ENCODE measurements at places on chromosomes 11 and 22.
A peak's percentile ranks its signal among the peaks of the same experiment; 100 is the strongest.

GRCh38 chr22:24867323-24868022 lies 61.5 kb downstream of the SGSM1 start:
- DNase-seq = no peak

DNA sequence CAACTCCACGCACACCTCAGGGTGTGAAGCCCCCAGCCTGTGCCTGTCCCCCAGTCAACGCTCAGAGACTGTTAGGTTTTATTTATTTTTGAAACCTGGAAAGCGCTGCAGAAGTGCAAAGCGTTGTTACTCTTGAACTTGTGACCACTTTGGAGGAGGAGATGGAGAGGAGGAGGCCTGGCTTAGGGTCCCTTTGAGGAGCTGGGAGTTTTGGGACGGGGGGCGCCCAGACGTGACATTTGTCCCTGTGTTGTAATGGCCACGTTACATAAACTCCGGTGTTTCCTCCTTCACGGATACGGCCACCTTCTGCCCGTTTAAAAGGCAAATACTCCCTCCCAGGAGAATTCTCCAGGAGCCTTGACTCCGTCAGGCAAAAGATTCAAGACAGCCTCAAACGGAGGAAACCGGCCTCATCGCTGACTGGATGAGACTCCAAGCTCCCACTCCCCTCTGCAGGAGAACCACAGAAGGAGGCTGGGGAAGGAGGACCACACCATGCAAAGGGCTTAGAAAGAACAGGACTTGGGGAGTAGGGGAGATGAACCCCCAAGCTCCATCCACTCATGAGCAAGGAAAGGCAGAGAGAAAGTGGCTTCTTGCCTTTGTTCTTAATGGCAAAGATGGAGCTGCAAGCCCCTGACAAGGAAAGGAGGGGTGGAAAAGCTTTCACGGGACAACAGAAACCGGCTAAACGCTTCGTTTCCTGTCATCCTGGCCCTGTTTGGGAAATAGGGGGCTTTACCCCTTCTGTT lies 630 bp downstream of the PIK3IP1 start:
- DNase-seq = no peak

DNA sequence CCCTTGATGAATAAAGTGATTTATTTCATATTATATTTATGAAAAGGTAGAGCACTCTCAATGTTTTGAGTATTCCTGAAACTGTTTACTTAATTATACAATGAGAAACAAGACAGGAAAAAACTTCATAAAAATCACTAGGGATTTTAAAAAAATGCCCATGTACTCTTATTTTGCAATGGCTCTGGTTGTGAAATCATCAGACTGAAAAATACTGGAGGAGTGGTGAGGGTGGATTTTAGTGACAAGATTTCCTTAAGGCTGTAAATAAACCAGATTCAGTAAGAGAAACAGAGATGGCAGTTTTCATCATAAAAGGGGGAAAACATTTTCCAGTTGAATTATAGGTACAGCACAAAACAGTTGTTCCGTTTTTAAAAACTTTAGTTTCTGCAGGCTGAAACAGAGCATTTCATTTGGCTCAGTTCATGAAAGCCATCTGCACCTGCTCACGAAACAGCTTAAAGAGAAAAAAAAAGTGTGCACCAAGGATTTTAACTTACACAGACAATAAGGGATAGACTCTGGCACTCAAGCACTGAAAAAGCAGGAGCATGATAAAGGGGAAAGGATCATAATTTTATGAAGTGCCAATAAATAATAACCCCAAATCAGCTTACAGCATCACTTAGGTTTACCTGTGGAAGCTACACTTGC lies 100.7 kb downstream of the MAML2 start:
- no peak for DNase-seq

DNA sequence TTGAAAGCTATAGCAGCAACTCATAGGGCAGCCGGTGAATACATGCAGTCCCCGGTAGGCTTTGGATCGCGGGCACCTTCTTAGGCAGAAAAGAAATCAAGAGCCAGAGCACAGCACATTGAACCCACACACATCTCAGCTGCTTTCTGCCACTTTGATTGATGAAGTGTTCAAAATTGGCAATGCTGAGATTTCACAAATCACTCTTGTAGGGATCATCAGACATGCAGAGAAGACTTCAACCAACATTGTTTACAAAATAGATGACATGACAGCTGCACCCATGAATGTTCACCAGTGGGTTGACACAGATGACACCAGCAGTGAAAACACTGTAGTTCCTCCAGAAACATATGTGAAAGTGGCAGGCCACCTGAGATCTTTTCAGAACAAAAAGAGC lies 350.2 kb upstream of the ARHGAP42 start:
- DNase-seq = no peak

GRCh38 chr11:120061036-120061760 lies 76.7 kb downstream of the TRIM29 start:
- DNase-seq = peak; percentile 54

DNA sequence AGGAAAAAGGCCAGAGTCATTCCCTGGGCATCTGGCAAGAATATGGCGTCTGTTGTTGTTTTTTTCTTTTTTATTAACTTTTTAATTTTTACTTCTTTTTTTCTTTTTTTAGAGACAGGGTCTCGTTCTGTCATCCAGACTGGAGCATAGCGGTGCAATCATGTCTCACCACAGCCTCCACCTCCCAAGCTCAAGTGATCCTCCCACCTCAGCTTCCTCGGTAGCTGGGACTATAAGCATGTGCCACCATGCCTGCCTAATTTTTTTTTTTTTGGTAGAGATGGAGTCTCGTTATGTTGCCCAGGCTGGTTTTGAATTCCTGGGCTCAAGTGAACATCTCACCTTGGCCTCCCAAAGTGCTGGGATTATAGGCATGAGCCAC lies 54.0 kb upstream of the PRDM11 start:
- DNase-seq = no peak

GRCh38 chr11:99814738-99815137 lies 794.0 kb downstream of the CNTN5 start:
- no peak for DNase-seq

DNA sequence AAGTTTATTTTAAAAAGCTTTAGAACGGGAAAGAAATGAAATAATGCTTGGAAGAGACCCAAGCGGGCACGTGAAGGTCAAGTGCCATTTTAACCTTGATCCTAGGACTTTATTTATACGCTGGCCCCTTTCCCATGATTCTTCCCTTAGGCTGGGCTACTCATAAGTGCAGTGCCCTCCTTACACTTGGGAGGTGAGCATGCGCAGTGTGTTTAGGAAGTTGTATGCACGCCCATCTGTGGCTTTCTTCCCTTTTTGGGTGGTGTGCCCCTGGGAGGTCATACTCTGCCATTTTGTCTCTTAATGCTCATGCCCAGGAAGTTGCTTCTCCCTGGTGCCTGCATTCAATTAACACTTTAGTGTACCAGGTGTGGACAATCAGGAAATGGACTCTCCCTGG lies 239.7 kb downstream of the SWAP70 start:
- no peak for DNase-seq

- DNase-seq = no peak
These were observed 1.3 kb downstream of the PAFAH1B2 start for GRCh38 chr11:117145393-117145761.

DNA sequence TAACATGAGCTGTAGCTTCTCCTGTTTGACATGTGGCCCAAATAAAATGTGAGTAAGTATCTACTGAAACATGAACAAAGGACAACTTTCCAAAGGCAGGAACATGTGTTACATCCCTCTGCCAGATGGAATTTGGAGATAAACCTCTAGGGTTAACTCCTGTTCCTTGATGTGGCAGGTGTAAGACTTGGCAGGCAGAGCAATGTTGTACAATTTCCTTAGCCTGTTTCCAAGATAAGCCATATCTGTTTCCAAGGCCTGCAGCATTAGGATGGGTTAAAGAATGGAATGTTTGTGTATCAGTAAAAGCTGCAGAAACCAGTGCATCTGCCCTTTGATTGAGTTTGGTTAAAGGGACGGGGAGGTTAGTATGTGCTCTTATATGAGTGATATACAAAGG lies 8.8 kb upstream of the DNAJB13 start:
- no peak for DNase-seq

- DNase-seq = no peak
These were observed 143.3 kb upstream of the MTNR1B start for GRCh38 chr11:92826136-92826535.

- no peak for DNase-seq
These were observed 42.5 kb upstream of the DLAT start for GRCh38 chr11:111982541-111983186.

DNA sequence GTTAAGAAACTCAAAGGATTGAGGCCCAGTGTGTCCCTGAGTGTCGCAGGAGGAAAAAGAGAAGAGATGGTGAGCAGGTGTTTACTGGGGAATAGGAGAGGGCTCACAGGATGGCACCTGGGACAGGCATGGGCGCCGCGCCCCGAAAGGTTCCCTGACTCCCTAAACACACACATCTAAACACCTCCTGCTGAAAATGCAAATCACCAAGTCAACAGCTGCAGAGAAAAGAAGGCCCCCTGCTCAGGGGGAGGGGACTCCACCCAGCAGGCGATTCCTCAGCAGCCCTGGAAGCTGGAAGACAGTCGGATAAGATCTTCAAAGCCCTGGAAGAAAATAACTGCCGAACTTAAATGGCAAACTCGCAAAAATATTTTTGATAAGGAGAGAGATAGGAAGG lies 377.2 kb downstream of the BRD1 start:
- DNase-seq = no peak

DNA sequence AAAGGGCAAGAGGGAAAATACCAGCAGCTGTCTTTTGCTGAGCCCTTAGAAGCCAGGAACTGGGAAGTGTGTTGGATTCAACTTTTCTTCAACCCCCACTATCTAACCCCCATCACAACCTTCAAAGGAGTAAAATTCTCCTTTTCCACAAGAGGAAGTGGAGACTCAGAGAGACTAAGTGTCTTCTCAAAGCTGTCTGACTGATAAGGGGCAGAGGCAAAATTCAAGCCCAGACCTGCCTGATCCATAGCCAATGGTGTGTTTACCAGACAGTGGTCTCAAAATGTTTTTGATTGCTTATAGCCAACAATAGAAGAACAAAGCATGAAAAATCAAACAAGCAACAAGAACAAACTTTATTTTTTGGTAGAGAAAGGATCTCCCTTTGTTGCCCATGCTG lies 707.0 kb downstream of the NTM start:
- no peak for DNase-seq

GRCh38 chr11:75158696-75159150 lies 7.8 kb downstream of the SLCO2B1 start:
- no peak for DNase-seq

DNA sequence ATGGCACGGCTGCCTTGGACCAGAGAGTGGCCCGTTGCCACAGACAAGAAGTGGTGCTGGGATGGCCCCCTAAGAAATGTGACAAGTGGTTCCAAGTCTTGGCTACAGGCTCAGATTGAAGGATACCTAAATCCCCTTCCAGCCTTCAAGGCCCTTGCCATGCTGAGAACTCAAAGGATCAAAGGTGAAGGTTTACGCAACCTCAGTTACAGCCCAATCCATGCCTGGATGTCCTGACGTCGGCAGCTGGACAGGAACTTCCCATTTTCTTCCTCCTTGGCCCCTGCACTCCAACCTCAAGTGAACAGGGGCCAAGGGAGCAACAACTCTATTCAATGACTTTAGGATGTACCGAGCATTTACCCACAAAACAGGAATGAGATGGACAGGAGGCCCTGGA lies 95.4 kb downstream of the DHCR7 start:
- no peak for DNase-seq

DNA sequence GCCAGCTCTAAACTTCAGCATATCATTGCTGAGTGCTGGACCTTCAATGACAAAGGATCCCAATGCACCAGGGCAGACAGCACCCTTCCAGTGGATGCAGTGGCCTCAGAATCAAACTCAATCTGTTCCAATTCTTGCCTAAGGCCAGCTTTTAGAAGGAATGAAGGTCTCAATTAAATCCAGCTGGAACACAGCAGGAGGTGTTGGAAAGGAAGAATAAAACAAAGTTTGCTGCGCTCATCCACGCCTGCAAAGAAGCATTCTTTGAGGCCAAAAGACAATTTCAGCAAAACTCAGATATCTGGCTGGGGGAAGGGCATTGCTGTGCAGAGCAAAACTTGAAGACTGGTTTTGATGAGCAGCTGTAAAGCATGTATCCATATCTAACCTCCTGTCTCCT lies 120.7 kb downstream of the CCDC81 start:
- no peak for DNase-seq

- no peak for DNase-seq
These were observed 15.7 kb downstream of the TESMIN start for GRCh38 chr11:68735646-68736045.

GRCh38 chr11:2702771-2703362 lies 3.1 kb upstream of the KCNQ1OT1 start:
- DNase-seq = no peak
